Lower leg skin (tissue), 4 donors: ENCODE measurements at places on chromosomes 1 and 21. TPM values are rescaled to one million over a fixed set of nuclear protein-coding genes. Genes with fewer than 3 reads are reported as not detected.

- no peak for DNase-seq
Measured at GRCh38 chr21:44943005-44943685, 3.3 kb downstream of the SLX9 start.

GRCh38 chr1:111561328-111561727 is 57.9 kb upstream of the ADORA3 start:
- no peak for DNase-seq

DNA sequence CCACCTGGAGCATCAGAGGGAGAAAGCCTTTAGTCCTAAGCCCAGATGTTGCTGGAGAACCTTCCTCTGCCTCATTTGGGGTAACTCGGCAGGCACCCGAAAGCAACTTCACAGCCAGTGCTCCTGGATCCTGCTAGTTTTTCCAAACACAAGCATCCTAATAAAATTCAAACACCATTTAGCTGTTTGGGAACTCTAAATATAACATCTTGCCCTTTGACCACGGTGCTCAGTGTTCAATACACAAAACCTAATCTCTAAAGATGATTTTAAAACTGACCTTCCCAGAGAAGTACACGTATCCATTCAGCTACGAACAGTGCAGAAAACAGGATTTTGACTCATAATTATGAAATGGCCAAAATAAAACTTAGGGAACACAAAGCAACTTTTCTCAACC is 40.3 kb downstream of the PROX1 start:
- DNase-seq: no peak

The MASP2 gene
- total RNA-seq: not detected

The HSF2BP gene
- 0.97 TPM for total RNA-seq
